SIG-M5 (cell line): ENCODE measurements at places on chromosomes 4 and X.

DNA sequence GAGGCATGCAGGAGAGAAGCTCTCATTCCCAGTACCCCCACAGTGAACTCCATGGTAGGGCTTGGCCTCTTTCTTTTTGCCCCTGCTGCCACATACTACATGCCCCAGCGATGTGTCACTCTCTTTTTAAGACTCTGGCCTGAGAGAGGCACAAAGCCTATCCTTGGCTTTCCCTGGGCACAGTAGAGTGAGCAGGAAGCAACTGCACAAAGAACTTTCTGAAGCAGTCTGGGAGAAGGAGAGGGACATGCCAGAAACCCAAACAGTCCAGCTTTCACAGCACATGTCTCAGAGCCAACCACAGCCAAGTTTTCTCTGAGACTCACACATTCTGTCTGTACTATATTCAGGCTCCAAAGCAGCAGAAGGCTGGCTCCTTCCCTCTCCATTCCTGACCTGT is 7.9 kb upstream of the NALF2 start:
- DNase-seq = no peak

GRCh38 chr4:84325625-84326024 is 173.5 kb downstream of the NKX6-1 start:
- no peak for DNase-seq

GRCh38 chr4:5212255-5213013 is 161.2 kb downstream of the STK32B start:
- DNase-seq = no peak

DNA sequence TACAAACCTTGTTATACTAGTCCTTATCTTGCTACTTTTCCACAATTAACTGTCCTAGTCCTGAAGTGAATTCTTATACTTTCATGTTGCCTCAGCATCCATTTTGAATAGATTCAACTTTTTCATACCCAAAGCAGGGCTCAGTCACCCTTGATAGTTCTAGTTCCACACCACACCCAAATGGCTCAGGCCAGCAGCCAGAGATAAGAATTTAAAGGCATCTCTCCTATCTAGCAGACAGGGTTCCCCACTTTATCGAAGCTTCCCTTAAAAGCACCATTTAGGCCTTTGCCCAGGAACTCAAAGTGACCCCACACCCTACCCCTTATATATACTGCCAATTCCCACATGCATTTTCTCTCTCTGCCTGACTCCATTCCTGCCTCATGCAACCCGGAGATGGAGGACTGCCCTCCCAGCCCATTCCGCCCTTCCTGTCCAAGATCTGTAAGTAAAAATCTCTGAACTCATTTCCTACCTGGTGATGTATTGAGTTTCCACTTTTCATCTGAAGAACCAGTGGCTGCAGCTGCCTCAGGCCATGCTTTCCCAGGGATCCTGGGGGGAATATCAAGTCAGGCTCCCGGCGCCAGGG is 63.7 kb upstream of the TXK start:
- no peak for DNase-seq

DNA sequence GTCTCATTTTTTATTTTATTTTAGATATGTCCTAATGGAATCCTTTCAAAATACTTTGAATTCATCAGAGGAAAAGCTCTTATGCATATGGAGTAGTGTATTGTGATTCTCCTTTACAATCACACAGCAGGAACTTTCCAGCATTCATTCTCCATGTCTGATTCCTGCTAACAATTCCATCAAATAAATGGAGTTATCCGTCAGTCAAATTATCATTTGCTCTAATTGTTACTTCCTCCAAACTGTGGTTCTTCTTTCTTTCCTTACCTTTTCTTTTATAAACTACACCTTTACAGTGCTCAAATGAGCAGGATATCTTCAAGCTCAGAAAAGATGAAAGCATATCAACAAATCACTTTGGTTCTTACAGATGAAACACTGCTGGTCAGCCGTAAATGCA is 80.4 kb downstream of the EPHA5 start:
- no peak for DNase-seq
